Activated T-helper 1 cell treated with anti-CD3 and anti-CD28 coated beads, Interleukin-2, amount 50 U/mL, for 16 hours (primary cell): ENCODE measurements at places on chromosomes 5 and 9.

GRCh38 chr5:111585946-111586345, 73.6 kb upstream of the STARD4 start:
- no peak for DNase-seq

DNA sequence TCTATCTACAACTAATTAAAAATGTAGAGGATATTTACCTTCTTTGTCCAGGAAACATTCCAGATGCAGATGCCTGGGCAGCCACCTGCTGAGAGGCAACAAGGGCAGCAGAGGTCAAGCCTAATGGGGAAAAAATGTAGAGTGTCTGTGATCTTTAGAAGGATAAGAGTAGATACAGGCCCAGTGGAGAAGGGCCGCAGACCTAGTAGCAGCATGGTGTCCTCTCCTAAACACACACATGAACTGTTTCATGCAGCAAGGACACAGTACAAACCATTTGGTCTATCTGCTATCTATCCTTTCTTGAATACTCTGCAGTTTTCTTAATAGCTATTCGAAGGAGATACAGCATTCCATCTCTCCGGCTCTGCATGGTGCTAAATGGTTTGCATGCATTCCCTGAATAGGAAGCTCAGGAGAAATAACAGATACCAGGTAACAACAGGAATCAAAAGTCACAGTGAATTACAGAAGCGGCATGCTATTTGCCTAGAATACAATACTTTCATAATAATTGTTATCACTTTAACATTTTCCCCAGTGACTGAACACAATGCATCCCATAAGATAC, 107.3 kb downstream of the ZNF608 start:
- no peak for DNase-seq

- DNase-seq, result no peak
These were observed 29.6 kb downstream of the LHX2 start for GRCh38 chr9:124040935-124041816.

GRCh38 chr5:76691467-76692273, 24.3 kb upstream of the F2R start:
- no peak for DNase-seq

DNA sequence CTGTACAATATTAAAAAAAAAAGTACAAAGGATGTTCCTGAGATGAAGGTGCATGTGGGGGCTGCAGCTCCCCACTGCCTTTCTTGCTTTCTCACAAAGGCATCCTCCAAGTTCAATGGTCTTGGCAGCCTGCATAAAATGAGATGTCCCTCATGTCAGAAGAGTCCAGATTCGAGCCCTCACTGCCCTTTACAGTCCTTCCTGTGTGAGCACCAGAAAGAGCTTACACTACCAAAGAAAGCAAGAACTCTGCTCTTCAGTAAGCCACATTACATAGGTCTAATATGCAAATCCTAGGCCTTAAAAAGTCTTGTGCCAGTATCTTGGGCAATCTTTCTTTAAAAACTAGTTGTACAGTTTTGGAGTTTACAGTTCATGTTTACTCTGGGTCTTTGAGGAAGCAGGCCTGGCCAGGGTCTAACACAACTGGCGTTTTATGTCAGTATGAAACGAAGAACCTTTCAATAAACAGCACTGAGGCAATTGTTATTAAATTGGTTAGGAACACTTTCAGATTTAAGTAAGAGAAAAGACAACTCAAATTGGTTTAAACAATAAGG, 36.0 kb downstream of the CSF2 start:
- no peak for DNase-seq
